ENCODE measurements at places on chromosomes 16 and 17.

DNA sequence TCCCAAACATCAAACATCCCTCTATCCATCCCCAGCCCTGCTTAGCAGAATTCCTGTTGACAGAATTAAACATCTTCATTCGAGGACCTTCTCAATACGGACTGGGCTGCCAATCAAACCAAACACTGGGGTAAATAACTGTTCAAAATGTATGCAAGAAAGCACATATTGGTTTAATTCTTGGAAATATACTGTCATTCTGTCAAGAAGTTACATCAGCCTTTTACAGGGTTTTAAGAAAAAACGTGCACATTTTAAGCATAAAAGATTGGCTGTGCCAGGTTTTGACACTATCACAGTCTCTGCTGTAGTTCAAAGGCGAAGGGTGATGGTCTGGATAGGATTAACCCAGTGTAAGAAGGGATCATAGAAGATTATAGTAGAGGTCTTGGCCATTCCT is 25.1 kb upstream of the CCNF start:
- no peak for DNase-seq

DNA sequence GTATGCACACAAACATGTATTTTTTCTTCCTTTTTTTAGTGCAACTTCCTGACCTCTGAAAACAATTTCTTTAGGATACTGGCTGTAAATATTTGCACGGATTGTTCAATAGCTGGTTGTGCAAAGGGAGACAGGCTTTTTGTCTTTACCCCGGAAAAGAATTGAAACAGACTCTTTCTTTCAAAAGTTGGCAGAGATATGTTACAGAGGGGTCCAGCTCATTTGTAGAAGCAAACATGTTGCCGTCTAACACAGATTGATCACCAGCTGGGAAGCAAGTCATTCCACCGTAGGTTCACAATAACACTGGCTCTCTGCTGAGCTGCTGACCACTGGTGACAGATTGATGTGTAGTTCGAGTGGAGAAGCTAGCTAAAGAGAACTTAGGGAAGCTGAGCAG is 130.9 kb downstream of the STX8 start:
- DNase-seq: no peak

DNA sequence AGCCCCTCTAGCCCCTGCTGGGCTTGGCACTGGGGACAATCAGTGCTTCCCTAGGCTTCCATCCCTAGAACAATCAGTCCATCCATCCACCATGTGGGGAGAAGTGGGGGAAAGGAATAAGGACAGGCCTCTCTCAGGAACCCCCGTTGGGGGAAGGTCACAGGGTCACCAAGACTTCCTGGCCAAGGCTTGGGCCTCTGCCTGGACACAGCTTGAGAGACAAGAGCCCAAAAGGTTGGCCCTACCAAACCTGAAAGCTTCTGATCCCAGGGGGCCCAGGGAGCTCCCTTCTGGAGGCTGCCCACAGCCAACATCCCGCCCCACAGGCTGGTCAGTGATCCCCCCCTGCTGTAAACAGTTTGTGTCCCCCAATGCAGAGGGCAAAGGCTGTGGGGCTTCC is 16.2 kb upstream of the MTMR4 start:
- no peak for DNase-seq

DNA sequence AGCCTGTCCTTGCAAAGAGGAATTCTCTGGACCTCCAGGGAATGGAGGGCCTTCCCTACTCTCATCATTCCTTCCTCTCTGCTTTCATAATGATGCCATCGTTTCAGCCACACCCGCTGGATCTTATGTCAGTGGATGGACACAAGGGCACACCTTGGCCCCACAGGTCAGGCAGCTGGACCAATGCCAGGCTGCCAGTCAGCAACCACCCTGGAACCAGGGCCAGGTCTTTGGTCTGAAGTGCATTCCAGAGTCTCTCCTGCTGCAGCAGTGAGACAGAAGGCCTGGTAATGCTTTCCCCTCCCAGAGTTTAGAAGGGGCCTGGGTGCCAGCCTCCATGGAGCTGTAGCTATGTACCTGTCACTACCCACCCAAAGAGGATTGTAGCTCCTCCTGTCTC is 7.4 kb downstream of the C1QL1 start:
- DNase-seq: no peak
